A172 (cell line): ENCODE measurements at places on chromosomes 4 and X.

DNA sequence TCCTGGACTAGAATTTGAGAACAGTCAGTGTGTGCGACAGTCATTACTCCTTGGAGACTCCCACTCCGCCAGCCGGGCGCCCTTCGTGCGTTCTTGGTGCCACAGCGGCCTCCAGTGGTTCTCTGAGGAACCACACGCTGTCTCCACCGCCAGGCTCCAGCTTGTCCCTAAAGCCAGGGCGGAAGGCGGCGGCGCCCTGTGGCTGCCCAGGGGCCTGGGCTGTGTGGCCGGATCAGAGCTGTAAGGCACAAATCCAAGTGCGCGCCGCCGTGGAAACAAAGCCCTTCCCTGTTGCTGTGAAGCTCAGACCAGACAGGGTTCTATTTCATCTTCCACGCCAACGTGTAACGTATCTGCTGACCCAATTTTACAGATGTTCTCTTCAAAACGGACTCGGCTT, 34.2 kb downstream of the IDS start:
- peak; percentile 71 for DNase-seq

GRCh38 chr4:147530723-147531122, 49.8 kb downstream of the EDNRA start:
- peak; percentile 26 for DNase-seq

GRCh38 chr4:7073526-7074390, 5.9 kb upstream of the GRPEL1 start:
- DNase-seq: peak; percentile 72

DNA sequence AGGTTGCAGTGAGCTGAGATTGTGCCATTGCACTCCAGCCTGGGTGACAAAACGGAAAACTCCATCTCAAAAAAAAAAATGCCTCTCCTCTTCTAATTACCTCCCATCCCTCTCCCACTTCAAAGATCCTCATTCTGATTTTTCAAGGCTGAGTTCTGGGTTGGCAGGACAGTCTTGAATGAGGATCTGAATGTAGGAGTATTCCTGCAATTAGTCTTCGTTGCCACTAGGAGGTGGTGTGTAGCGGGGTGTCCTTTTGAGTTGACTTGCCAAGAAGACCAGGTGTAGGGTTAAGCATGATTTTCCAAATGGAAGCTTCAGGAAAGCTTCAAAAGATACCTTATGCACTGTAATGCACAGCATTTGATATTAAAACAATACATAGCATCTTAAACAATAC, 169.9 kb downstream of the ASMT start:
- DNase-seq: no peak

DNA sequence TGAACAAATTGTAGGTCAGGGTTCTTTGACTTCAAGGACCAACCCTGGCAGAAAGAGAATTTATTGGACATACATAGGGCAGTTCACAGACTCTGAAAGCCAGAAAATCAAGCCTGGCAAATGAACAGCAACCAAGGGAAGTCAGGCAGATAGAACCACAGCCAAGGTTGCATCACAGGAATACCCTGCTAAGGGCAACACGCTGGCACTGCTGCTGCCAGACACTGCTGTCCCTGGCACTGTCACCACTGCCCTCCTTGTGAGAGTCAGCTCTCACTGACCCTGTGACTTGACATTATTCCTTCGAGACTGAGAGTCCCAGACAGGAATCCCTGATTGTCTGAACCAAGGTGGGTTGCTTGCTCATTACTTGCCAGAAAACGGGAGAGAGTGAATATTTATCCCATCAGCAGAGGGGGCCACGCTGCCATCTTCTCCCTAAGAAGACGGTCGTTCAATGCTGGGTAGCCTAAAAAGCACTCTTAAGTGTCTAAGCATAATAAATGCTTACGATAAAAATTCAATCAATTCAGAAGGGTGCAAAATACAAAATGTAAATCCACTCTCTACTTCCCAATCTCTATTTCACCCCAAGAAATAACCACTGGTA, 23.2 kb upstream of the PTTG2 start:
- no peak for DNase-seq

GRCh38 chr4:78426972-78427371, 124.6 kb upstream of the ANXA3 start:
- DNase-seq: no peak

GRCh38 chr4:133910165-133910564, 291.4 kb downstream of the PABPC4L start:
- no peak for DNase-seq

DNA sequence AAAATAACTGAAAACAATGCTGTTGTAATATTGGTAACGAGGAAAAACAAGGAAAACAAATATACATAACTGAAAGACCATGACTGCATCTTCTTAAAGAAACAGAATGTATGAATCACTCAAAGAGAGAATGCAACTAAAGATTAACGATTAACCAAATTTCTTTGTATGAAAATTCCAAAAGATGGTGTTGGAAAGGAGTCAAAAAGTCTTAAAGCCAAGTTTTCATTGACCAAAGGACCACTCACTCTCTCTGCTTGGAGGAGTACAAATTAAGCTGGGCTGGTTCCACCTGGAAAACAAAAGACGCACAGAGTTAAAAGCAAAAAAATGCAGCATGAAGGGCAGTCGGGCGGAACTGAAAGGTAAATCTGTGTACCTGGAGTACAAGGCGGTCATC, 1.8 kb downstream of the DCAF12L1 start:
- no peak for DNase-seq

DNA sequence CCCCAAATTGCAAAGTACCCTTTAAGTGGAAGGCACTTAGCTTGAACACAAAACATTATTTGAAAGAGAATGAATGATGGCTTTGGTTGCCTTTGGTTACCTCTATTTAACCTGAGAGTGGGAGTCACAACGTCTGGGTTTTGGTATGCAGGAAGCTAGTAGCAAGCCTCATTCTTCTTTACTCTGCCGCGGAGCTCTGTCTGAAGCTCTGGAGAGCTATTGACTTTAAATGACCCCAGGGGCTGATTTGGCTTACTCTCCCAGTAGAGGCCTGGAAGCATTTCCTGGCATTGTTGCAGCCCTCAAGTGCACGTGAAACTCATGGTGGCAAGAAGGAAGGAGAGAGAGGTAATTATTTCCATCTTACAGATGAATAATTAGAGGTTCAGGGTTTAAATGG, 81.8 kb upstream of the MAGEA4 start:
- no peak for DNase-seq

GRCh38 chr4:155735496-155735895, 23.3 kb upstream of the GUCY1B1 start:
- DNase-seq: no peak

DNA sequence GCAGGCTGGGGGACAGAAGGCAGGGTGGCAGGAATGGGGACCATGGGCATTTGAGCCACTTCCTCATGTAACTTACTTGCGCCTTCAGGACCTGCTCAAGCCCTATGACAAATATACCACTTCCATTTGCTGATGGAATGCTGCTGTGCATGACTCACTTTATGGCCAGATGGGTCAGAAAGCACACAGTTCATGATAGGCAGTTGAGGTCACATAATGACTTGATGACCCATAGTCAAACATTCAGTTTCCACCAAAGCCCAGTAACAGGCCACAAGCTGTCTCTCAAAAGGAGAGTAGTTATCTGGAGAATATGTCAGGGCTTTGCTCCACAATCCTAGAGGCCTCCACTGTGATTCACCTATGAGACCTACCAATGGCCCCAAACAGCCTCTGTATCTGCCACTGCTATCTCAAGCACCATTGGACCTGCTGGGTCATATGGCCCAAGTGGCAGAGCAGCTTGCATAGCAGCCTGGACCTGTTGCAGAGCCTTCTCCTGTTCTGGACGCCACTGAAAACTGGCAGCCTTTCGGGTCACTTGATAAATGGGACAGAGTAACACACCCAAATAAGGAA, 5.3 kb upstream of the PAPSS1 start:
- DNase-seq: peak; percentile 27

GRCh38 chrX:71292669-71293365, 8.7 kb upstream of the ITGB1BP2 start:
- DNase-seq: no peak

DNA sequence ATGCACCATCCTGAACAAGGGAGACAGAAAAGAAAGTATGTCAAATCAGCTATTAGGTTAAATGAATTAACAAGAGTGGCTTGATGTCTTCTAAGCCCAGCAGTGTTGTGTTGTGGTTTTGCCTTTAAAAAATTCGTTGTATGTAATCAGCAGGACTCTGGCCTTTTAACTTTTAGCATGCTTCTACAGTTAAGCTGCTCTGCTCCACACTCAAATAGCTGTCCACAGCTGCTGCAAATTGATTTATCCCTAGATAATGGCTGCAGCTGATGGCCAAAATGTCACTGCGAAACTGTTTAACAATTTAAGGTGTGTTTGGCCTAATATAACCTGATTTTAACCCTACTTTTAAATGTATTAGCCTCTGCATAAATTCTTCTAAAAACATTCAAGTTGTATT, 85.8 kb downstream of the CXXC4 start:
- DNase-seq: no peak

DNA sequence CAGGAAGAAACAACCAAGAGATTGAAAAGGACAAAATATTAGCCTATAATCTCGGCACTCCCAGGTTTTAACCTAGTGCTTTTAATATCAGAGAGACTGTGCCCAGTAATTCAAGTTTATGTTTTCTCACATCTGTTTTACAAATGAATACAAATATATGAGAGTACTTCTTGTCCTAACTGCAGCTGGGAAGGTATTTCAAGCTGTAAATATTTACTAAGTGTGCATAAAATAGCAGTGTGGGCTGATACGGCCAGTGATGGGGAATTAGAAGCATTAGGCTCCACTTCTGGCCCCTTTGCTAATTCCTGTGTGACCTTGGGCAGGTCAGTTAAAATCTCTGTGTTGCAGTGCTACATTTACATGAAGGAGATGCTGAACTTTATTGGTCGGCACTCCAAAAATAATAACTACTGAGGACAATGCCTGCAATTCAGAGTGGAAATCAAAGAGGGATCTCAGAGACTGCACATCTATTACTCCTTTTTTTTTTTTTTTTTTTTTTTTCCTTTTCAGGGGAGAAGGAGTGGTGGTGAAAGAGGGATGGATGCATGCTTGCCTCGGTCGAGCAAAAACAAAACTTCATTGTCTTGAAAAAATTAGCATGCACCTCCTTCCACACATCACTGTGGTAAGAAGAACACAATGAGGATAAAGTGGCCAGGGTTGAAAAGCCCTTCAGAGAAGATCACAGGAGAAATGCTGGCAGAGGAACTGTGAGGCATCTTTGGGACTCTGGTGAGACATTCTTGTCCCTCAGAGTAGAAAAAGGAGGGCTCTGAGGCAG, 44.6 kb upstream of the LNX1 start:
- DNase-seq: no peak

GRCh38 chr4:89929425-89930159, 34.9 kb downstream of the MMRN1 start:
- DNase-seq: peak; percentile 25

DNA sequence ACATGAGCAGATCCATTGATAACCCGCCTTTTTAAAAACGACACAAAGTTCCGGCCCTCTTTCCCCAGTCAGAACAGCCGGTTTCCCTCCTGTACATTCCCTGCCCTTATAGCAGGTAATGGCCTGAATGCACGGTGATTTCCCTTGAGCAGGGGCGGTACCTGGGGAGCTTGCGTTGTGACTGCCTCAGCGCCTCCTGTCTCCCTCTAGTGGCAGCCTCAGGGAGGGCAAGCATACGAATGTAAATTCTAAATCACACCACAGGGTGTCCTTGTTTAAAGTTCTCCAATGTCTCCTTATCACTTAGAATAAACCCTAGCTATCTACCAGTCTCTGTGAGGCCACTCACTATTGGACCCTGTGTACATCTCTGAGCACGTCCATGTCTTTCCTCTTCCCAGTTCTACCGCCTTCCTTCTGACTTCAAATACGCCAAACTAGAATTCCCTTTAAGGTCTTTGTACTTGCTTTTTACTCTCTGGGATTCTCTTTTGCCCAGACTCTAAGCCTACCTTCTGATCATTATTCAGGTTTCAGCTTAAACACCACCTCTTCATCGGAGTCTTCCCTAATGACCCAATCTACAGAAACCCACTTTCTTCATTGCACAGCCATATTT, 18.4 kb upstream of the LDB2 start:
- DNase-seq: peak; percentile 31

- DNase-seq: no peak
Measured at GRCh38 chr4:65310586-65310985, 359.7 kb downstream of the EPHA5 start.

- no peak for DNase-seq
Measured at GRCh38 chrX:292900-293897, 12.0 kb downstream of the PLCXD1 start.

GRCh38 chrX:52852110-52852860, 15.6 kb downstream of the XAGE3 start:
- no peak for DNase-seq

DNA sequence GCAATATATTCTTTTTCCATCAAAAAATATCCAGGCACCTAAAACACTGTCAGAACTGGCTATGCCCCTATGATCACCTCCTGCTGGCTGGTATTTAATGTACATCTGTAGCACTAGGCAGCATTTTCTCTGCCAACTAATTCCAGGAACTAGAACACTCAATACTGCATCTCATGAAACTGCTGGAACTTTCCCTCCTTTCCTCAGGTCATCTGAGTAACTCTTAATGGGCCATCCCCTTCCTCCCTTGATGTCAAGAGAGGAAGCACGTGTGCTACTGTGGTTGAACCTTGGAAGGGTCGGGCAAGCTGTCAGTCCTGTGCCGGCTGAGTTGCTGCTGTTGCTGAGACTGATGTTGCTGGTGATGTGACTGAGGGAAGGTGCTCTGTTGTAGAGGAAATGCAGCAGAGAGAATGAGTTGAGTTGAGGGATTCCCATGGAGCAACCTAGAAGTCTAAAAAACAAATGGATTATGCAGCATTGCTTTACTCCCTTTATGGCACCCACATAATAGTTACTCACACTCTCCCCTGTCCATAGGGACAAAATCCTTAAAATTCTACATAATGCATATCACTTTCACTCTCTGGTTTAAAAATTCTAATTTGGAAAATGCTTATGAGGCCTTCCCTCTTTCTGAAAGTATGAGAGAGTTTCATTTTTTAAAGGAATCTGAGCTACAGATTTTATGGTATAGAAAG, 39.5 kb downstream of the TMEM165 start:
- DNase-seq: no peak

DNA sequence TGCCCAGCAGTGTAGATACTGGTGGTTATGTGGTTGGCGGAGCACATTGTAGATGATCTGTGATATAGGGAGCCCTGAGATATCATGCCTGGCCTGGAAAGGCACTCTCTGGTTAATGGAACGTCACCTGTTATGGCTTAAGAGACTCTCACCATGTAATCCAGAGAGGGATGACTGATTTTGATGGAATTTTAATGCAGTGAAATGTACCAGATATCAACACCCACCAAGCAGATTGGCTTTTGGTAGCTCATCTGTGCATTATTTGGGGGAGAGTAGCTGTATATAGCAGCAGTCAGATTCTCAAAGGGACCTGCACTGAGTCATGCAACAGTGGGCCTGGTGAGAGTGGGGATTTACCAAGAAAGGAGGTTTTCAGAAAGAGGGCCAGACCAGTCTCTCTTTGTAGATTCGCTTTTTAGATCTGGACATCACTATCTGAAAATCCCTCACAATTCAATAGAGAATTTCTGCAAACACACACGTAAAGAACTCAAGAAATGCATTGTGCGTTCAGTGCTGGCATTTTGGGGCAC, 17.3 kb downstream of the TSC22D3 start:
- DNase-seq: no peak

DNA sequence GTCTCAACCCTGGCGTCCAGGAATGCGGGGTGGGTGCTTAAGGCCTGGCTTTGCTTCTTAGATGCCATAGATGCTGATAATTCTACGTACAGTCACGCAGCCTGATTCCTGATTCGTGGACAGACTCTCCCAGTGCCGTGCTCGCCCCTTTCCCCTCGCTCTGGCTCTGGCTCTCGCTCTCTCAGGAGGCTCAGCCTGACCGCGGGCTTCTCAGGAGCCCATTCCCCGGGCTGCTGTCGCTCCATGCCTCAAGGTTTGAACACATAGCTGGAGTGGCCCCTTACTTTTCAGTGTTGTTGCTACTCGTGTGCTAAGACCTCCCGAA, 59.2 kb upstream of the ZC4H2 start:
- no peak for DNase-seq
